ENCODE measurements at places on chromosomes 7 and 10. TPM values are rescaled to one million over a fixed set of nuclear protein-coding genes. Genes with fewer than 3 reads are reported as not detected.

The POLD2 gene
- 79.2 TPM for total RNA-seq

DNA sequence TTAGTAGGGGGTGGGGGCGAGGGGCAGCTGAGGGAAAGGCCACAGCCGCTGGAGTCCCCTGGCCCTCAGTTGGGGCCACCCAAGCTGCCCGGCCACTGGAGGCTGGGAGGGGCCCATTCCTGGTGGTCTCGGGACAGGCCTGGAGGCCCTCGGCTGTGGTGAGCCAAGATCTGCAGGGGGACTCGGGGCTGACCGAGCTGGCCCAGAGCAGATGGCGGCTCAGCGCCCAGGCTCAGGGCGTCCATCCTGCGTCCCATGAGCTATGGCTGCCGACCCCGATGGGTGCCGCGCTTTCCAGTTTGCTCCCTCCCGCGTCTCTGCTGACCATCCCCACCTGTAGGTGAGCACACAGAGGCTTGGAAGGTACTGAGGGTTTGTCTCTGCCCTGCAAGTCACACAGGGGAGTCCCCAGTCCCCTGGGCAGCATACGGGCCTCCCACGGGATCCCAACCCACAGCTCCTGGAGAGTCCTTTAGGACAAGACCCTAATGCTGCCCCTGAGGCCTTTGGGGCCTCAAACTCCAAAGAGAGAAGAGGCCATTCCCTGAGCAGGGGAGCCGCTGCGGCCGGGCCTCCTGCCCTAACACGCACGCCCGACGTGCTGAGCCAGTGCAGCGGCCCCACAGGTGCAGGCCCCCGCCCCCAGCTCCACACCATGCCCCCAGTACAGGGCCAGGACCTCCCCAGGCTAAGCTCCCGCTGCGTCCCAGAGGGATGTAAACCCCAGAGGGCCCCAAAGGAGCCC lies 107.2 kb downstream of the MICALL2 start:
- no peak overlapping the region for H3K27ac ChIP-seq
- no peaks in the 10 kb centered on the region for H3K36me3 ChIP-seq
- DNase-seq, result peak; percentile 28
- H3K4me3 ChIP-seq, result no peak overlapping the region
- H3K27me3 ChIP-seq, result no peaks in the 10 kb centered on the region

- H3K4me3 ChIP-seq, result no peak overlapping the region
- H3K36me3 ChIP-seq, result no peaks in the 10 kb centered on the region
- no peaks in the 10 kb centered on the region for H3K4me1 ChIP-seq
These were observed 541.7 kb upstream of the GALNT17 start for GRCh38 chr7:70590126-70590854.

GRCh38 chr7:4143006-4143405 lies 539.1 kb upstream of the FOXK1 start:
- H3K36me3 ChIP-seq, result no peaks in the 10 kb centered on the region
- DNase-seq, result no peak
- H3K4me3 ChIP-seq, result no peak overlapping the region
- H3K27me3 ChIP-seq, result peaks cover 15% of the 10 kb centered on the region
- no peaks in the 10 kb centered on the region for H3K4me1 ChIP-seq

The AGMO gene
- 0.44 TPM for total RNA-seq

- peaks cover 4% of the 10 kb centered on the region for H3K4me1 ChIP-seq
- DNase-seq, result no peak
- H3K36me3 ChIP-seq, result no peaks in the 10 kb centered on the region
These were observed 84.0 kb downstream of the ADD3 start for GRCh38 chr10:110091830-110092229.

GRCh38 chr7:31692451-31692850 lies 5.4 kb downstream of the PPP1R17 start:
- H3K27me3 ChIP-seq, result peaks cover 4% of the 10 kb centered on the region
- no peaks in the 10 kb centered on the region for H3K4me1 ChIP-seq
- no peak overlapping the region for H3K4me3 ChIP-seq
- DNase-seq, result no peak

- no peak for DNase-seq
- H3K27ac ChIP-seq, result no peak overlapping the region
- no peaks in the 10 kb centered on the region for H3K4me1 ChIP-seq
These were observed 104.5 kb downstream of the RAB11FIP2 start for GRCh38 chr10:117942226-117942625.

The NEBL gene
- 1.2 TPM for total RNA-seq

- no peak overlapping the region for H3K4me3 ChIP-seq
- DNase-seq, result no peak
- no peaks in the 10 kb centered on the region for H3K36me3 ChIP-seq
- H3K4me1 ChIP-seq, result no peaks in the 10 kb centered on the region
- H3K27me3 ChIP-seq, result no peaks in the 10 kb centered on the region
These were observed 123.8 kb downstream of the ADRA2A start for GRCh38 chr10:111200505-111201186.

- H3K27me3 ChIP-seq, result no peaks in the 10 kb centered on the region
- H3K4me1 ChIP-seq, result no peaks in the 10 kb centered on the region
- no peaks in the 10 kb centered on the region for H3K36me3 ChIP-seq
- no peak overlapping the region for H3K27ac ChIP-seq
These were observed 45.7 kb downstream of the FAM171A1 start for GRCh38 chr10:15325243-15325943.

GRCh38 chr7:121302214-121302745 lies 26.5 kb upstream of the WNT16 start:
- H3K27me3 ChIP-seq, result no peaks in the 10 kb centered on the region
- no peak overlapping the region for H3K27ac ChIP-seq
- DNase-seq, result no peak

DNA sequence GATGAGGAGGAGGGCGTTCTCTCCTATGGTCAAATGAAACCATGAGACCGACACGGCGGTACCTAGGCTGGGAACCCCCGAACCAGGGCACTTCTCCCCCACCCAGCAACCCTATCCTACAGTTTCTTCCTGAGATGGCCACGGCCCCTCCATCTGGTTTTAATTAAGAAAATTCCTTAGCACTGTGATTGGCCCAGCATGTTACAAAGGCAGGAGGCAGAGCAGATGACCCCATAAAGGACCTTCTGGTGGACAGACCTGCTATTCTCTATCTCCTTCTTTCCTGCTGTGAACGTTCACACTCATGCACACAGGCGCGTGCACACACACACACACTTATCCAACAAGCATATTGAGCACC lies 129.4 kb downstream of the RGS10 start:
- peaks cover 5% of the 10 kb centered on the region for H3K4me1 ChIP-seq
- no peaks in the 10 kb centered on the region for H3K27me3 ChIP-seq
- peak overlapping the region; percentile 41 for H3K27ac ChIP-seq
- no peak overlapping the region for H3K4me3 ChIP-seq

GRCh38 chr10:6203331-6204062 lies 765 bp downstream of the PFKFB3 start:
- peak overlapping the region; percentile 92 for H3K4me3 ChIP-seq
- peaks cover 33% of the 10 kb centered on the region for H3K36me3 ChIP-seq
- H3K27ac ChIP-seq, result peak overlapping the region; percentile 92
- DNase-seq, result peak; percentile 77

- no peak within 1 kb of the TSS for H3K27ac ChIP-seq
- H3K4me1 ChIP-seq, result peaks cover 13% of the 10 kb centered on the region
- H3K27me3 ChIP-seq, result peaks cover 74% of the 10 kb centered on the region
- peak within 1 kb of the TSS; percentile 57 for H3K4me3 ChIP-seq
- no peak for DNase-seq
These were observed at the start of gene DPYSL4 for GRCh38 chr10:132186488-132187429. Gene DPYSL4, plus strand, starts transcription at chr10:132186948. Its CDS starts 116 bp downstream, at chr10:132187064.

DNA sequence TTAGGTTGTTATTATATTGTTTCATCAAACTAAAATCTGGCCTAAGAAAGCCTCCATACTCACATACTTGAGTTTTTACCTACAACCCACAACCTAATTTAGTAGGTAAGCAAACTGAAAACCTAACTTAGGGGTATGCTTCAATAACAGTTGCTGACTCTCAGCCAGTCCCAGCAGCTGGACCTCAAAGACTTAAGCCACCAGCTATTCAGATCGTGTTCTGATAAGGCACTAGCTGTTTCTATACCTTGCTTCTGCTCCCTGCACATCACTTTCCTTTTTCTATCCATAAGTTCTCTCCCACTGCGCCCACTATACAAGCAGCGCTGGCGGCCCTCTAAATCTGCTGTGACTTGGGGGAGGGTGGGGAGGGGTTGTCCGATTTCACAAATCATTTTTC lies 42.3 kb downstream of the SUGCT start:
- no peak for DNase-seq
- no peak overlapping the region for H3K27ac ChIP-seq
- no peak overlapping the region for H3K4me3 ChIP-seq
- H3K36me3 ChIP-seq, result no peaks in the 10 kb centered on the region
- no peaks in the 10 kb centered on the region for H3K27me3 ChIP-seq
- H3K4me1 ChIP-seq, result no peaks in the 10 kb centered on the region
